ENCODE measurements at places on chromosomes 2 and 18. TPM values are rescaled to one million over a fixed set of nuclear protein-coding genes. Genes with fewer than 3 reads are reported as not detected.

DNA sequence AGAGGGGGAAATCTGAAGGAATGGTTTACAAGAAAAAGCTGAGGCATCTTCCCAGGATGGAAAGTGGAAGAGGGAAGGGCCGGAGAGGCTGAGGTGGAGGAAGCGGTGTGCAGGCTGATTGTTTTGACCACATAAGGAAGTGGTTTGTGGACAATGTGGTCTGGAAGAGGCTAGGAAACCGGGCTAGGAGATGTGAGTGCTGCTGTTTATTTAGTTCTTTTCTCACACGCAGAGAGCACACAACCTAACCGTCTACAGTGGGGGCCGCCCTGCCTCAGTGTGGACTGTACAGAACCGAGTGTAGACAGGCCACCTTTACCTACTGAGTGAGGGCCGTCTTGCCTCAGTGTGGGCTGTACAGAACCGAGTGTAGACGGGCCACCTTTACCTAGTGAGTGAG is 251.7 kb upstream of the PXDN start:
- DNase-seq: no peak

DNA sequence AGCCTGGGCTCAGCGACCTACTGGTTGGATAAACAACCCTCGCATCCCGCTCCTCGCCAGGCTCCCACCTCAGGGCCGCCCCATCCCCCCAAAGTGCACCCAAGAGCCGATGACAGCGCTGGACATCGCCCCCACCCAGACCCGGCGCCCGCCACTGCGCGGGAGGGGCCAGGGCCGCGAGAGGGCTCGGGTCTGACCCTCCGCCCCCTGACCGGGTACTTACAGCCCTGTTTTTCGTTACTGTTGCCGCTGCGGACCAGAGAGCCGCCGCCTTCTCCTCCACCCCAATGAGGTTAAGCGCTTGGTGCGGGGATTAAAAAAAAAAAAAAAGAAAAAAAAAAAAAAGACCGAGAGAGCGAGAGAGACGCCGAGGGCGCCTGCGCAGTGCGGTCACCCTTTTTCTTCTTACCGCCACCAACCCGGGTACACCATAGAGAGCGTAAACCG is at the start of gene CLASP1:
CLASP1 (minus strand) TSS at position 314 of the 447 bp plus-strand sequence. CDS start 43,567 bp downstream, outside the sequence.
- DNase-seq: peak; percentile 88

DNA sequence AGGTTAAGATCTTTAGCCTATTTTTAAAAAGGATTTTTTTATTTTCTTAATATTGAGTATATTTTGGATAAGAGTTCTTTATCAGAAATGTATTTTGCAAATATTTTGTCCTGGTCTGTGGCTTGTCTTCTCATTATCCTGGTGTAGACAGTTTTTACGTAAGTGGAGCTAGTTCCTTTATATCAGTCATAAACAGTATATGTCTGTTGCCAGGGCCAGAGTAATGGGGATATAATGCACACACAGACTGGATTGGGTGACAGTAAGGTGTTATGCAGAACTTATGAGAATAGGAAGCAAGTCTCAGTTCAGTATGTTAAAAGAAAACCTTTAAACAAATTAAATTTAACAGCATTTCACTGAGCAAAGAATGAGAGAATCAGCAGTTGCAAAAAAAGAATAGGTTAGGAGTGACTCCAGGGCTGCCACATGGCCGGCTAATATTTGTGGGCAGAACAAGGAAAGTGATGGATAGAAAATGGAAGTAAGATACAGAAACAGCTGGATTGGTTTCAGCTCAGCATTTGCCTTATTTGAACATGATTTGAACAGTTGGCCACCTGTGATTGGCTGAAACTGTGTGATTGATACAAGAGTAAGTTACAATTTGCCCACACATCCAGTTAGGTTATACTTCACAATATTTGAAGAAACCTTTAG is 61.1 kb upstream of the ZNG1B start:
- no peak for DNase-seq

DNA sequence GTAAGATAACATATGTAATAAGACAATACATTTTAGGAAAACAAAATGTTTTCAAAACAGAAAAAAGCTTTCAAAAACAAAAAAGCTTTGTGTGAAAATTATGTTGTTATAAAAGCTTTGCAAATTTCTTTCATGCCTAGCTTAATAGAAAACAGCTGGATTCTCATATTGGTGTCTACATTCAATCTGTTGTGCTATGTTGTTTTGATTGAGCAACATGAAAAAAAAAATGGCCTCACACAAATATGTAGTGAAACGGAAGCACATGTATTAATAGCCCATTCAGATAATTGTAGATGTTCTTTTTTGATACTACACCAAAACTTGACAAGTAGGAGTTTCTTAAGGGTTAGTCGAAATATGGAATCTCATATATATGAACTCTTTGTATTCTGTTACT is 197.5 kb downstream of the ZEB2 start:
- DNase-seq: no peak

DNA sequence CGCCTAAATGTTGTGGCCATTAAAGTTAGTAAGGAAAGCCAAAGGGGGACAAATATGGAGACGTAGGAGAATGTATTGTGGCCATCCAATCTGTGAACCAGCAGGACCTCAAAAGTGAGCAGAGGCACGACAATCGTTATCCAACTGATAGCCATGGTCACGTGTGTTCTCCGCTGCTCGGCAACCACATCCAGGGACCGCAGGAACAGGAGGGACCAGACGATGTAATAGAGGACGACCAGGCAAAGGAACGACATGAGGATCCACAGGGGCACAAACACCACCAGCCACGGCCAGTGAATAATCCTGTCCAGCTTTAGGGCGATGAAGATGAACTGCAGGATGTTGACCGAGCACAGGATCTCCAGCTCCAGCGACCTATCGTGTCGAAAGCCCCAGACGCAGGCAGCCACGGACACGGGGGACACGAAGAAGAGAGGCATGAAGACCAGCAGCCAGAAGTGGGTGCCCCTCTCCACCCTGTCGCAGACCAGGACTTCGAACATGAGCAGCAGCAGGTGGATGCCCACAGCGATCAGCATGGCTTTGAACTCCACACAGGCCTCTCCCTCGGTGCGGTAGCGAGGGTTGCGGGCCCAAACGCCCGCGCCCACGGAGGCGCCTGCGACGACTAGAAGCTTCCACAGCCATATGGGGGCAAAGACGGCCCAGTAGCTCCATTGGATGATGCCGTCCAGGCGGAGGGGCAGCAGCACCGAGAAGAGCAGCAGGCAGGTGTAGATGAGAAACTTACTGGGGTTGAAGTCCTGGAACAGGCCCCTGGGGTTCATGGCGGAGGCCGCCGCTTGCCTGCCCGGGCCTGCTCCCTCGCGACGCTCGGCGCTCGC is 790 bp downstream of the TMEM185B start:
- DNase-seq: peak; percentile 81

- no peak for DNase-seq
Observed at GRCh38 chr2:29201979-29202378, 86.8 kb downstream of the CLIP4 start.

- peak; percentile 63 for DNase-seq
Observed at GRCh38 chr2:240645346-240645745, 20.1 kb downstream of the GPR35 start.

The AGBL5 gene
- total RNA-seq: 22.9 TPM

The DHRS9 gene
- 0.48 TPM for total RNA-seq

The SLC9A2 gene
- total RNA-seq: not detected

The CD207 gene
- 0.42 TPM for total RNA-seq
